ENCODE measurements at places on chromosomes 1 and 21. TPM values are rescaled to one million over a fixed set of nuclear protein-coding genes. Genes with fewer than 3 reads are reported as not detected.
A peak's percentile ranks its signal among the peaks of the same experiment; 100 is the strongest.

- peak; percentile 87 for DNase-seq
Observed at GRCh38 chr1:34186741-34187494, 10.2 kb downstream of the C1orf94 start.

The CLCA4 gene
- total RNA-seq: 0.20 TPM

The ACTN2 gene
- total RNA-seq: 5.0 TPM

GRCh38 chr1:45566722-45567121, 16.1 kb downstream of the AKR1A1 start:
- no peak for DNase-seq

- no peak for DNase-seq
Observed at GRCh38 chr1:225848030-225848955, 33.9 kb downstream of the TMEM63A start.

- no peak for DNase-seq
Observed at GRCh38 chr1:19066874-19067181, 110.4 kb upstream of the IFFO2 start.

DNA sequence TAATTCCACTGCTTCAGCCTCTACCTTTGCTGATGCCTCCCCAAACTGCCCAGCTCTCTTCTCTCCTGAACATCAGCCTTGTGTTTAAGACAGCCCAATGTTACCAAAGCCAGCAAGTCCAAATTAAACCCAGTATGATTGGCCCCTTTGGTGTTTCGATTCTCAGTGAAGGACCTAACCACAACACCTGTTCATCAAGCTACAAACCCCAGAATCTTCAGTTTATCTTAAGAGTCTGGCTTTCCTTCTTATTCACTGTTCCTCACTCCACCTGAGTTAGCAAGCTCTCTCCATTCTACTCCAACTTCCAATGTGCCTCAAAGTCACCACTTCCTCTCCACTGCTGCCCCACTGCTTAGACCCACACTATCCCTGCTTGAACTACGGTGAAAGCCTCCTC, 25.5 kb upstream of the ITPKB start:
- no peak for DNase-seq
